Hippocampal formation (tissue), 2 donors: ENCODE measurements at places on chromosomes 11 and 22.
A peak's percentile ranks its signal among the peaks of the same experiment; 100 is the strongest.

- DNase-seq, result peak; percentile 66
These were observed 11.5 kb downstream of the YPEL4 start for GRCh38 chr11:57638005-57638781.

DNA sequence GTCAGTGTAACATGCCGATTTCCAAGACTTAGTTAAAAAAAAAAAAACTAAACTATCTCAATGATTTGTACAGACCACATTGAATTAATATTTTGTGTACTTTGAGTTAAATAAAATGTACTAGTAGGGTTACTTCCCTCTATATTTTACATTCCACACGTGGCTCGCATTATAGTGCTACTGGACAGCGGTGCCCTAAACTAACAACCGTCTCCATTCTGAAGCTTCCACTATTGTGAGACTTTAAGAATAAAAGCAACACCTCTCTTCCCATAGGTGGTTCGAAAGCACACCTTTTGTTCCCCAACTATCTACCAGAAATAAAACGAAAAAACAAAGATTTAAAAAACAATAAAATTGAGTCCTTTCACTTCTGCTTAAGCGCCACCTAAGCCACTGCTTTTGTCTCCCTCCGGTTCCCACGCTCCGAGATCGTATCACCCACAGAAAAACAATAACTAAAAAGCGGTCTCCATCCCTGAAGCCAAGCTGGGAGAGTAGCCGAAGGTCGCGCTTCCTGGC, 380 bp upstream of the TTC17 start:
- DNase-seq, result no peak

DNA sequence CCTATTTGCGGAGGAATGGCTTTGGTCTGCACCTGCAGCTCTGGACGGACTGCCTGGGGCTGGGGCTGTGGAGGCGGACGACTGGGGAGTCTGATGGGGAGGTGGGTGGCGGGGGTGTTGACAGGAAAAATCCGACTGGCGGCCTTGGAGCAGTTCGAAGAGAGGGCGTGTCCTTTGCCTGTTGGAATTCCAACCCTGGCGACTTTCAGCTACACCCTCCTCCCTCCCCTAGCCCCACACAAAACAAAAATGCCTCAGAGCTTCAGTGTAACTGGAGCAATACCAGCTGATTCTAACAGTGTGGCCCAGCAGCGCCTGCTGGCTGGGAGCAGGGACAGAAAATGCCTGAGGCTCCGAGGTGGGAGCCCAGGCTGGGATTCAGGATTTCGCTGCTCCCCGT, 85.4 kb downstream of the ATXN10 start:
- peak; percentile 55 for DNase-seq

- no peak for DNase-seq
These were observed 1.4 kb downstream of the CDKN1C start for GRCh38 chr11:2883979-2884815.

GRCh38 chr11:83456075-83456474, 169.9 kb upstream of the CCDC90B start:
- DNase-seq, result no peak
